ENCODE measurements at places on chromosomes 2 and 18. TPM values are rescaled to one million over a fixed set of nuclear protein-coding genes. Genes with fewer than 3 reads are reported as not detected.

CCDC102B gene
- total RNA-seq = 2.6 TPM

GRCh38 chr2:231161877-231162329, 36.5 kb upstream of the ARMC9 start:
- DNase-seq = no peak

GRCh38 chr2:10304458-10305253, 2.0 kb downstream of the HPCAL1 start:
- no peak for DNase-seq

DNA sequence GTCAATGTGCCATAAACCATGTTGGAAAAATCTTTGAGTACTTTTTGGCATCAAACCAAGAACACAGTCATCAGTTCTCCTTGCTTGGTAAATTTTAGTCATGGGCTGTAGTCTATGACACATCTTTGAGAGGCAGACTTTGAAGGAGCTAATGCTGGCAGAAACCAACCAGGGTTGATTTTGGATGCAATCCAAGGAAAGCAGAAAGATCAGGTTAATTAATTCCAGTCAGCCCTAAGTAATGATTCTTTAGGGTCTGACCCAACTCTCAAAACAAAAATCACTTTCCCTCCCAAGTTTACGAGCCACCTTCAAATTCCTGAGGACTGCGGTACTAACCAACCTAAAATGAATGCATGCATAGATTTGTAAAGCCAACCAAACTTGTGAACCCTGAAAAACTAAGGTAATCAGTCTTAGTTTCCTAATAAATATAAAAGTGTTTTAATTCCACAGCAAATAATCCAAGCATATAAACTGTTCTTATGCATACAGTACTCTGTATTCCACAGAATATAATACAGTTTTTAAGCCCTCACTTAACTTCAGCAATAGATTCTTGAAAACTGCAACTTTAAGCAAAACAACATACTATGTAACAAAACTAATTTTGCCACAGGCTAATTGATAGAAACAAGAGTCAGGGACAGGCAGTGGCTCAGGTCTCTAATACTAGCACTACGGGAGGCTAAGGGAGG, 22.0 kb downstream of the AP1S3 start:
- no peak for DNase-seq

DNA sequence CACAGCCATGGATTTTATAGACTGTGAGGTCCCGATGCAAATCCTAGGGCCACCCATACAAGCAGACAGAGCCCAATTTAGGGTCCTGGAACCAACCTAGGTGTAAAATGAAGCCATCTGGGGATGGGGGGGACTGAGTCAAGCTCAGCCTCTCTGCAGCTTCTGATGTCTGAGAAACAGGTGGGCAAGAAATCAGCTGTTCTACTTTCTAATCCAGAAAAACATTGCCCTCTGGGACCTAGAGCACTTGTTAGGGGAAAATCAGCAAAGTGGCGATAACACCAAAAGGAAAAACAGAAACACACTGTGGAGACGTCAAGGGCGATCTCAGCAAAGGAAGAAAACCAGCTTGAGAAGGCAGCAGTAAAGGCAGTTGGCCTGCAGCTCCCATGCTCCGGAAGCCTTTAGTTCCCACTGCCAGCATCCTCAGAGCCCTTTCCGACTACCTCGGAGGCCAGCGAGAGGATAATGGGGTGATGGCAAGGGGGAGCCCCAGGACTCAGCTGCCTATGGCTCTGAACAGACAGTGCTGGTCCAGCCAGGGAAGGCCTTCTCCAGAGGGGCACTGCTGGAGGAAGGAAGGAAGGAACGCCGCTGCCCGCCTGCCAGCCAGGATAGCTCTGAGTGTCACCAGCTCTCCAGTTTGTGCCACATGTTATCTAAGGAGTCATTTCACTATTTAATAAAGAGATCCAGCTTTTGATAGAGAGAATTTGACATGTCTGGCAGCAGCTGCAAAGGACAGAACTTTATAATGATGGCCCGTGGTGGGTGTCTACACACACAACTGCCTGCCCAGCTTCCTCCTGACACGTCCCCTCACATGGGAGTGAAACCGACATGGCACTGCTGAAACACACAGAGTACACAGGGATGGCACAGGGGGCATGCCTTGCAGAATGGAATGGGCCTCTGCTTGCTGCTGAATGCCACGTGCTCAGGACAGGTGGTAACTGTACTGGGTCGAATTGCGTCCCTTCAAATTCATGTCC, 37.7 kb downstream of the HS1BP3 start:
- no peak for DNase-seq

DNA sequence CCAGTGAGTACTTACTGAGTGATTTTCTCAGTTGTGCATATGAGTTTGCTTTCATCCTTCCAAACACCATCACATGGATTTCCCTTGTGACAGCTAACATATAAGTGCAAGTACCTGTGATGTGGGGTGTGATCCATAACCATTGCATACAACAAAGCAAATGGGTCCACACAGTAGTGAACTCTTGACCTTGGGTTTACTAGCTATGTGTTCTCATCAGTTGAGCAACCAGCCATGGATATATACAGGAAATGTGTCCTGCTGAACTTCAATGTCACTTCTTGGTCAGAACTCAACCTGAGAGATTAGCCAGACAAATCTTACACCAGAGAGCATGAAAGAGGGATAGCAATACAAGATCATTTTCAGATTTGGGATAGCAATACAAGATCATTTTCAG, 420.9 kb upstream of the KCNH7 start:
- no peak for DNase-seq

Data from T-helper 17 cell (primary cell).